ENCODE measurements at places on chromosomes 3 and 15. TPM values are rescaled to one million over a fixed set of nuclear protein-coding genes. Genes with fewer than 3 reads are reported as not detected.

Gene MST1R
- 0.21 TPM for total RNA-seq

Gene DNAH12
- not detected for total RNA-seq

GRCh38 chr15:80550219-80550907, 144.7 kb upstream of the ABHD17C start:
- peak; percentile 59 for DNase-seq

Gene SOX14
- total RNA-seq: not detected

DNA sequence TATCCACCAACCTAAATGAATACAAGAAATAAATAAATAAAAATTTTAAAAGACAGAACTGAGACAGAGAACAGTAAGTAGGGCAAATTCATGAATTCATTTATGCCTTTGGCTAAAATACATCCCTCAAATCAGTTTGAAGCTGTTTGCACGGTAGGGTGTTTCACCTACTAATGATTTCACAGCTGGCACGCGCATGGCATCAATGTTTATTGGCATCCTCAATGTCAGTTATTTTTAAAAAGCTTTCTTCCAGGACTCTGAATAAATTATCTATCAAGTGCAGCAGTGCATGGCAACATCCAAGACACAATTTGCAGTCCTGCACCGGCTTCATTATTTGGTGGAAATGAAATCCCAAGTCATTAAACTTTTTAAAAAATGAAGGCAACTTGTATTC, 985.2 kb upstream of the ROBO1 start:
- no peak for DNase-seq

GRCh38 chr3:134077649-134078161, 48.0 kb upstream of the SLCO2A1 start:
- DNase-seq: no peak

GRCh38 chr3:180657094-180657493, 22.2 kb downstream of the CCDC39 start:
- DNase-seq: no peak

DNA sequence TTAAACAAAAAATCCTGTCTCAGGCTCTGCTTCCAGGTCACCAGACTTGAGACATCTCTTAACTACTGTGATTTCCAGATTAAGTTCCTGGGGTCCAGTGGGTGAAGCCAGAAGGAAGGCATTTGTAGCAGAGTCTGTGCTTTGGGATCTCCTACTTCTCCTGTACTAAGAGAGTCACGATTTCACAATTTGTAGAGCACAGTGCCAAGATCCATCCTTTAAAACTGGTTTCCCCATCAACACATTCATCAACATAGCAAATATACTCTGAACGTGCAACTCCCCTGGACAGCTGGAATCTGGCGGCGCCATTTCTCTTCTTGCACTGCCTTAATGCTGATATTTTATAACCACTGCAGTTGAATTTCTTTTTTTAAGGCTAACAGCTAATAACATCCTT, 33.2 kb downstream of the CDCP1 start:
- no peak for DNase-seq

Gene LRRC3B
- not detected for total RNA-seq

Gene IL17RE
- not detected for total RNA-seq

Gene GRAMD2A
- total RNA-seq: 0.33 TPM

Gene RAMAC
- 54.5 TPM for total RNA-seq

- no peak for DNase-seq
Observed at GRCh38 chr3:154430014-154430413, at the start of gene GPR149. TSS of gene GPR149 (minus strand) at chr3:154430190. CDS start at chr3:154429615, 575 bp downstream.

Gene MOBP
- not detected for total RNA-seq

Gene SH2D7
- total RNA-seq: not detected

Gene DAZL
- total RNA-seq: not detected

Gene CLEC3B
- total RNA-seq: 0.37 TPM

- no peak for DNase-seq
Observed at GRCh38 chr3:118527514-118528044, 507.1 kb downstream of the IGSF11 start.

Gene SPSB4
- 1.9 TPM for total RNA-seq

Gene TGFBR2
- 13.4 TPM for total RNA-seq

GRCh38 chr3:29083081-29083480, 197.8 kb upstream of the RBMS3 start:
- no peak for DNase-seq

Gene NCEH1
- 19.8 TPM for total RNA-seq

Gene SLC38A3
- not detected for total RNA-seq

Gene TMEM39A
- total RNA-seq: 45.2 TPM

DNA sequence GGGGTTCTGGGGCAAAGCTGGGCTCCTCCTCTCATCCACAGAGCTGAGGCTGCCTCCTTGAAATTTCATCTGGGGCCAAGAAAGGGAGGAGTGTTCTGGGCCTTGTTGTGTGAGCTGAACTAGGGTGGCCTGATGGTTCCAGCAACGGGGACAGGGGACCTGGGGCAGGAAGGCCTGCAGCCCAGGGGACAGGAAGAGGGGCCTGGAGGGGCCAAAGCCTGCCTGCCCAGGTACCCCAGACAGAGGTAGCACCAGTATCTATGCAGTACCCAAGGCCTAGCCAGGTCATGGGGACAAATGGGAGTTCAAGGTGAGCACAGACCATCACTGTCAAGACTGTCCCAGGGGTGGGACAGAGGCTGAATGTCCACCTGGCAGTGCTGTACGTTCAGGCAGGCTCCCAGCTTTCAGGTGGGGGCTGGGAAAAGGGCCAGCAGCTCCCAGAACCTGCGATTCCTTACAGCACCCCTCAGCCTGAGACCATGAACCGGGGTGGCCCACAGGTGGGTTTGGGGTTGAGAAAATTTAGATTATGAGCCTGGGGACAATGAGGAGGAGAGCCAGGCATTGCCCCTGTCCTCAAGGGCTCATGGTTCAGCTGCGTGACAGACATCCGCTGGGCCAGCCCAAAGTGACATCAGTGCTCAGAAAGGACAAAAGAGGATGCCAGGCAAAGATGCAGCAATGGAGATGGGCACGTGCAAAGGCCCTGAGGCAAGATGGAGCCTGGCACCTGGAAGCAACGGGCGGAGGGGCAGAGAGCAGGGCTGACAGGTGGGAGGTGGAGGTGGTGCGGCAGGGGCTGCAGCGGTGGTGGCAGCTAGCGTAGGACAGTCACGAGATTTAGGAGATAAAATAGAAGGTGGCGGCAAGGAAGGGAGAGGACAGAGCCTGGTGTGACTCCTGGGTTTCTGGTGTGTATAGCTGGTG, 28.0 kb downstream of the PSTPIP1 start:
- no peak for DNase-seq

DNA sequence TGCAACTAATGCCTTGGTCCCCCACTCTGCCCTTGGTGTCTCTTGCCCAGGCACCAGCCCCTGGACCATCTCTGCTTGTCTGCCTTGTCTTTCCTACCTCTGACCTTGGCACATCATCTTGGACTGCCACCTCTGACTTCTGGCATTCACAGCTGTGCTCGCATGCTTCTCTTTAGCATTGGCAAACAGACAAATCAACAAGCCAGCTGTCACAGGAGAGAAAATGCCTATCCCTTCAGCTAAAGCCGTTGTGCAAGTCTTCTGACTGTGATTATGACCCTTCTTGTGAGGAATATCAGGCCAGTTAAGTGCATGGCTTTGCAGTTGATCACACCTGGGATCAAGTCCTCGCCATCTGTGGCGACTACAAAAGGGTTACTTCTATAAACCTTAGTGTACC, 84.6 kb downstream of the PRICKLE2 start:
- no peak for DNase-seq

DNA sequence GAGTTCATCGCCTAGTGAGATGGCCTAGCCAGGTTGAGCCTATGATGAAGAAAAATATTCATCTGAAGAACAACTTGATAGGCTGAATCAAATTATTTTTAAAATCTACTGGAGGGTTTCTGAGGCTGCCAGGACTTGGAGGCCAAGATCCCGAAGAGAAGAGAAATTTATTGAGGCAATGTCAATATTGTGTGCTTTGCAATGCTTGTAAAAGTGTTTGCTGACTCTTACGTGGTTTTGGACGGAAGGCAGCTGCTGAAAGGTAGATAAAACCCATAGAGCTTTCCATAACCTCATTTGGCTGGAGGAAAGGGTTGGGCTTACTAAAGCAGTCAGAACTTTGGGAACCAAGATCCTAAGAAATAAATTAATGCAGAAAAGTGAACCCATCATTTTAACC, 361.0 kb upstream of the IL12A start:
- DNase-seq: peak; percentile 36

Gene CHRM5
- not detected for total RNA-seq

Gene GOLGA6L9
- total RNA-seq: 0.37 TPM

Gene GRM7
- total RNA-seq: not detected

- DNase-seq: no peak
Observed at GRCh38 chr15:76642671-76643070, 262.5 kb downstream of the SCAPER start.

Gene GOLGA8O
- not detected for total RNA-seq

DNA sequence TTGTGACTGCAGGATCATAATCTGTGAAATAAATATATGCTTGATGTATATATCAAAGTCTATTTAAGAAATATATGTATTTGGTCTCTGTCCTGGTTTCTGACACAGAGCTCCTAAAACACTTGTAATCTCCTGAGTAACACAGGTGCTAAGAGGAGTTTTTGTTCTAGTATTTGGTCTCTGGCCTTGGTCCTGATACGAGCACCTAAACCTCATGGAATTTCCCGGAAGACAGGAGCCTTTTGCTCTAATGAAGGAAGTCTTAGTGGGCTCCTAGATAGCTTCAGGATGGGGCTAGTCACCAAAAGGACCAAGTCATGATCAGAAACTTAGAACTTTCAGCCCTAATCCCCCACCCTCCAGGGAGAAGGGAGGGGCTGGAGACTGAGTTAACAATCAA, 19.2 kb upstream of the MUSTN1 start:
- no peak for DNase-seq

- DNase-seq: no peak
Observed at GRCh38 chr3:15757824-15758223, 40.0 kb downstream of the ANKRD28 start.

Gene DAPK2
- 0.16 TPM for total RNA-seq

Gene MYO1E
- 18.4 TPM for total RNA-seq

- DNase-seq: no peak
Observed at GRCh38 chr3:12132881-12133280, 25.8 kb downstream of the TIMP4 start.

- peak; percentile 19 for DNase-seq
Observed at GRCh38 chr3:43953814-43954692, 263.3 kb downstream of the ABHD5 start.

DNA sequence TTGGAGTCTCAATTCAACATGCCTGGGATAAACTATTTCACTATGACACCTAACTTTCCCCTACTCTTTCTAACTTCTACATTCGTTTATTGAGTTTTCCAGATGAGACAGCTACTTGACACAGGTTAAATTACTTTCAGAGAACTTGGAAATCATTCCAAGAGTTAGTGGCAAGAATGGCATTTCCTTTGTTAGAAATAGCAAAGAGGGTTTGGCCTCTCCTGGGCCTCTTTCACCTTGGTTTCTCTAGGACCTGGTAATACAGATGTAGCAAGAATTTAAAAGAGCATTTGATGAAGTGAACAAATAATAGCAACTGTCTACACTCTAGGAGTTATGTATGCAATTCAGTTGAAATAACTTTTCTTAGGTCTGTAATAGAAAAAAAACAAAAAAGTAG, 748.9 kb downstream of the MECOM start:
- no peak for DNase-seq

GRCh38 chr3:128991355-128991895, 2.5 kb downstream of the CFAP92 start:
- no peak for DNase-seq

Gene CISH
- total RNA-seq: 0.23 TPM

GRCh38 chr3:55567121-55567520, 80.0 kb upstream of the WNT5A start:
- no peak for DNase-seq

Gene THBS1
- 278 TPM for total RNA-seq

Gene IGSF10
- total RNA-seq: under 0.01 TPM

GRCh38 chr3:119161240-119161639, 12.2 kb upstream of the UPK1B start:
- no peak for DNase-seq

- DNase-seq: no peak
Observed at GRCh38 chr3:191348098-191348497, 17.8 kb upstream of the UTS2B start.

Gene C3orf22
- total RNA-seq: not detected

DNA sequence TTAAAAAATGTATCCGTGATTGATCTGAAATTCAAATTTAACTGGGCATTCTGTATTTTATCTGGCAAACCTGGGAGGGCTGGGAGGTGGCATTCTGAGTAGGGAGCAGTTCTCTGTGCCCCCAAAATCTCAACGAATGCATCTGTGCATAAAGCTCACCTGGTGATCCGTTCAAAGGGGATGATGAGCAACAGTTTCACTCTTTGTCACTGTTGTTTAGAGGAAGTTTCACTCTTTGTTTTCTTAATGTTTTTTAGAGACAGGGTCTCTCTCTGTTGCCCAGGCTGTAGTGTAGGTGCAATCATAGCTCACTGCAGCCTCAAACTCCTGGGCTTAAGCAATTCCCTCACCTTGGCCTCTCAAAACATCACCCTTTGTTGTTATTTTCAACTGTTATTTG, 186.7 kb downstream of the SSR3 start:
- no peak for DNase-seq

DNA sequence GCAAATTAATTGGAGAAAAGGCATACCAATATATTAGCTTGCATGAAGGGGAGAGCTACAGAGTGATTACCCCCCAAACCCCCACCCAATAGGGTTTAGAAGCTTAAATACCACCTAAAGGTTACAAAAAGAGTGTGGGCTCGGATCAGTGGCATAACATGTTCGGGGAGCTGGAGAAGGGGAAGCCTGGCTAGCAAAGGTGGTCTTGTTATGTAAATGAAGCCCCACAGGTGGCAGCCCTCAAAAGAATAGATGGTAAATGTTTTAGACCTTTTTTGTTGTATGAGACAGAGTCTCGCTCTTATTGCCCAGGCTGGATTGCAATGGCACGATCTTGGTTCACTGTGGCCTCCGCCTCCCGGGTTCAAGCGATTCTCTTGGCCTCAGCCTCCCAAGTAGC, 10.9 kb upstream of the PXK start:
- no peak for DNase-seq

GRCh38 chr3:129665024-129665768, 58.7 kb upstream of the PLXND1 start:
- no peak for DNase-seq

- DNase-seq: no peak
Observed at GRCh38 chr3:98240131-98240530, 23.9 kb upstream of the OR5H6 start.

- DNase-seq: peak; percentile 91
Observed at GRCh38 chr3:148943506-148944205, 47.7 kb upstream of the GYG1 start.

GRCh38 chr3:175777495-175777894, 918.4 kb downstream of the NAALADL2 start:
- no peak for DNase-seq

GRCh38 chr15:85890620-85890980, 95.9 kb upstream of the KLHL25 start:
- DNase-seq: no peak

Gene STAC
- total RNA-seq: 4.4 TPM

Gene FBXW12
- not detected for total RNA-seq

Gene CYP1A2
- not detected for total RNA-seq

Gene RAB5A
- 15.9 TPM for total RNA-seq
